Astrocyte (in vitro differentiated cells and primary cell): ENCODE measurements at places on chromosomes 7 and 10.

DNA sequence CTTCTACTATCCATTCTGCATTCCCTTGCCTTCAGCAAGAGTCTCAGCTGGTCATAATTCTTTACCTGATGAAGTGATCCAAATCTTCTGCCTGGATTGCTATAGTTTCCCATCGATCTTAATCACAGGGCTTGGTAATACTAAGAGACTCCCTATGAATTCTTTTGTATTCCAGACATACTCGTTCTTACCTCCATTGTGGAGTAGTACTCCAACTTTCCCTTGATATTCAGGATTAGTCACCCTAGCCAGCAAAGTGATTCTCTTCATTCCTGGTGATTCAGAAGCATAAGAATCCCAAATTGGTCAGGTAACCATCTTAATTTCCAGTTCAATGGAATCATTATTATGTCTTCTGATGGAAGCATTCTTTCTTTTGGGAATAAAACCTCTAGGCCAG, 96.7 kb downstream of the TWIST1 start:
- H3K4me1 ChIP-seq = peaks cover 19% of the 10 kb centered on the region
- no peaks in the 10 kb centered on the region for H3K36me3 ChIP-seq
- peak; percentile 89 for DNase-seq

DNA sequence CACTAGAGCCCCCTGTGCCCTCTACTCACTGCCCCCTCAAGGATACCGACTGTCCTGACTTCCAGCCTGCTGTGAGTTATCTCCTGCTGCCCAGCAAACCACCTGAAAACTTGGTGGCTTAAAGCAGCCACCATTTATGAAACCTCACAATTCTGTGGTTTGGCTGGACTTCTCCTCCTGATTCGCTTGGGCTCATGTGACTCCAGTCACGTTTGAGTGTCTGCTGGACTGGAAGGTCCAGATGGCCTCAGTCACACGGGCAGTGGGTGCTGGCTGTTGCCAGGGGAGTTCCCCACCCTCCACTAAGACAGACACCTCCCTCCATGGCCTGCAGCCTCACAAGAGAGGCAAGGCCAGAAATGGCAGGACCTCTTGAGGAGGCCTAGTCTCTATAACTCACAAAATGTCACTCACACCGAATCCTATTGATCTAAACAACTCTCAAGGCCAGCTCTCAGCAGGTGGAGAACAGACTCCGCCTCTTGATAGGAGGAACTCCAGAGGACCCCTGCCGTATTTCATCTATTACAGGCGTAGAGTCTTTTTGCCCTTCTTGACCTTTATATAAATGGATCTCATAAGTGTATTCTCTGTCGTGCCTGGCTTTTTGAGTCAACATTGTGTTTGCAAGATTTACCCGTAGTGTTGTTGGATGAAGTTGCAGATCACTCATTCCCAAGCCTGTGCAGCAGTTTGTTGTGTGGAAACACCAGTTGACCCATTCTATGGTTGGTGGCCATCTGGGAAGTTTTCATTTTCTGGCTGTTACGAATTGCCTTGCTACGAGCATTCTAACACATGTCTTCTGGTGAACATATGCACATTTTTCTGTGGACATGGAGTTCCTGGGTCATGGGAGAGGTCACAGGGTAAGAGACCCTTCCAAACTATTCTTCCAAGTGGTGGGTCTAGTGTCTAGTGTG, 48.3 kb downstream of the ZMIZ1 start:
- peak; percentile 48 for DNase-seq
- H3K27me3 ChIP-seq = no peaks in the 10 kb centered on the region
- H3K27ac ChIP-seq = no peak overlapping the region
- H3K4me1 ChIP-seq = peaks cover 36% of the 10 kb centered on the region
- peaks cover 19% of the 10 kb centered on the region for H3K36me3 ChIP-seq

- DNase-seq = no peak
- peaks cover 8% of the 10 kb centered on the region for H3K4me1 ChIP-seq
- no peak overlapping the region for H3K27ac ChIP-seq
- H3K27me3 ChIP-seq = no peaks in the 10 kb centered on the region
Observed at GRCh38 chr10:62133618-62134017, 135.0 kb downstream of the RTKN2 start.

- no peak overlapping the region for H3K4me3 ChIP-seq
- peak; percentile 12 for DNase-seq
- no peak overlapping the region for H3K27ac ChIP-seq
- peaks cover 15% of the 10 kb centered on the region for H3K4me1 ChIP-seq
- H3K36me3 ChIP-seq = peaks cover 25% of the 10 kb centered on the region
Observed at GRCh38 chr10:126097558-126098225, 201.3 kb downstream of the FANK1 start.

DNA sequence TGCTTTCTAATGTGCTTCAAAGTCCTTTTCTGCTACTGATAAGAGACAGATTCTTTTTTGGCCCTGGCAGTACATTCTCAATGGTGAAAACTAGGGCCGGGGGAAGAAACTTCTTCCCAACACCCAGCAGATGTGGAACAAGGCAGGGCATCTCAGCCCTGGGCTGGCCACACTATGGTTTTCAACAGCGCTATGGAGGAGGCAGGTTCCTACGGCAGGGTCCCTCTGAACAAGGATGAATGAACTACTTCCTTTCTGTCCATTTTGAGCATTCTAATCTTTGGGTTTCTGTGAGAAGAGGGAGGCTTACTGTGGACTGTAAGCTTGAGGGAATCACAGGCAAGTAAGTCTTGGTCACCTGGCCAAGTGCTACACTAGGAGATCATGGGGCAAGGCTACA, 78.7 kb downstream of the VSTM4 start:
- H3K4me3 ChIP-seq = no peak overlapping the region
- DNase-seq = no peak
- no peaks in the 10 kb centered on the region for H3K27me3 ChIP-seq
- H3K36me3 ChIP-seq = no peaks in the 10 kb centered on the region
- H3K4me1 ChIP-seq = no peaks in the 10 kb centered on the region

DNA sequence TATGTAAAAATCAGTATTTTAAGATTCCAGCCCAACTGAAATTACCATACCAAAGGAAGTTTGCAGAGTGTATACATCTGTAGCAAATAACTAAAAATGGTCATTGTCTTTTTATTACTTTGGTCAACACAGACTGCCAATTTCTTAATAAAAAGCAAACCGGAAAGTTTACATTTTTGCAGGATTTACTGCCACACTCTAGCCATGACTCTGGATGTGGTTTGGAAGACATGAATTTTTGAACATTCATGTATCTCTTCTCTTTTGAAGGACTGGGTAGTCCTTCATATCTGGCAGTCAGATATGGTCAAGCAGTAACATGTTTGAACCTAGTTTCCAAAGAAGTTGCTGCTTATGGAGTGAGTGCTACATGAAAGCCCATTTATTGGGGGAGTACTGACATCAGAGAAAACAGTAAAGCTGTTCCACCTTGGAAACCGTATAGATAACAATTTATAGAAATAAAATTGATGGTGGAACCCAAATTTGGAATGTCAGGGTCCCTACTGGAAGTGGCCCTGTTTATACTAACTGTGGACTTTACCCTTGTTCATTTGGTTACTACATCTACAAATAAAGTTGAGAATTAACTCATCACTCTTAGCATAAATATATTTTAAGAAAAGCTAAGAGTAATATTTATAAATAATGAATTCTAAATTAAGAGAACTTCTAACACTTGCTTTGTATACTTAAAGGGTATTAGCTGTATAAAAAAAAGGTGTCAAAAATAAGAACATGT, 84.6 kb downstream of the ZMYND11 start:
- DNase-seq = no peak
- no peak overlapping the region for H3K4me3 ChIP-seq
- H3K4me1 ChIP-seq = no peaks in the 10 kb centered on the region
- H3K36me3 ChIP-seq = peaks cover 3% of the 10 kb centered on the region
- no peak overlapping the region for H3K27ac ChIP-seq
- no peaks in the 10 kb centered on the region for H3K27me3 ChIP-seq

DNA sequence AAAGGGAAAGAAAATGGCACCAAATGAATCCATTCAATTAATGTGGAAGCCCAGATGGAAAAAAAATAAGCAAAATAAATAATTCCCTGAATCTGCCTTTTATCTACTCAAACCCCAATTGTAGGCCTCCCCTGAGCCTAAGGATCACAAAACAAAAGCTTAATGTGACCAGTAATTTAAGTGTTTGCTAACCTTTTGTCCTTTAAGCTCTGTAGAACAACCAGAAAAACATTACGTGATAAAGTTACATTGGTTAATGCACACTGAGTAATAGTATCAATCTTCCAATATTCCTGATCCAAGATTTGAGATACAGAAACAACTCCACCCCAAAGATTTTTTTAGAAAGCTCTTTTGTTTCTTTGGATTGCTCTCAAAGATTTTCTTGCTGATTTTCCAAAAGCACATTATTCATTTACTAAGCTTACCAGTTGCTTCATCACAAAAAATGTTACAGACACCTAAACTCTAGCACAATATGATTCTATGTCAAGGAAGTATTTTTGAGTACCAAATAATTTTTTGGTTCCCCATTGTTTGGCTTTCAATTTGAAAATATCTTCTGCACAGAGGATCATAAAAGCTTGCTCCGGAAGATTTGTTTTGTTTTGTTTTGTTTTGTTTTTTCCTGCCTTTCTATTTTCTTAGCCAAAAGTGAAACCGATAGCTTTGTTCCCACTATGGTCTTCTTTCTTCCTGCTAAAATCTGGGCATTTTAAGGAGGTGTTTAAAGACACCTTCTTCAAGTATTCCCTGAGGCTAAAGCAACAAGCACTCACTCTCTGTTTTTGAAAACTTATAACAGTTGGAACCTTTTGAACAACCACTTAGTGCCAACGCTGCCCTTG, 54.2 kb downstream of the TRIL start:
- H3K4me3 ChIP-seq = peak overlapping the region; percentile 21
- no peak for DNase-seq
- H3K27ac ChIP-seq = no peak overlapping the region

DNA sequence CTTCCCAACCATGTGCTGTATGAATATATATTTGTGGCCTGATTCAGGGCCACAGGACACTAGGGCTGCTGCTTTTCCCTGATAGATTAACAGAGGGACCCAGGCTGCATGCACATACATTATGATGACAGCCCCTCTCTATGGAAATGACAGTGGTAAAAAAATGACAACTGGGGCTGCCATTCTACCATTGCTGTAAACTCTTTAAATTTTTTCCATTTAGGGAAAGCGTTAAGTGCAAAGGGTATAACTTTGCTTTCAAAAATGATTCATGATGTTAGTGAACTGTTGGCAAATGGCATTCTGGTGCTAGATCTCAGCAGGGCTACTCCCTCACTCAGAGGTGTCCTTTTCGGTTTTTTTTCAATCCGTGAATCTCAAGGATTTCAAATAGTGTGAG, 4.2 kb downstream of the CTBP2 start:
- H3K4me1 ChIP-seq = peaks cover 60% of the 10 kb centered on the region
- H3K4me3 ChIP-seq = no peak overlapping the region
- H3K36me3 ChIP-seq = no peaks in the 10 kb centered on the region
- H3K27ac ChIP-seq = no peak overlapping the region
- DNase-seq = no peak

DNA sequence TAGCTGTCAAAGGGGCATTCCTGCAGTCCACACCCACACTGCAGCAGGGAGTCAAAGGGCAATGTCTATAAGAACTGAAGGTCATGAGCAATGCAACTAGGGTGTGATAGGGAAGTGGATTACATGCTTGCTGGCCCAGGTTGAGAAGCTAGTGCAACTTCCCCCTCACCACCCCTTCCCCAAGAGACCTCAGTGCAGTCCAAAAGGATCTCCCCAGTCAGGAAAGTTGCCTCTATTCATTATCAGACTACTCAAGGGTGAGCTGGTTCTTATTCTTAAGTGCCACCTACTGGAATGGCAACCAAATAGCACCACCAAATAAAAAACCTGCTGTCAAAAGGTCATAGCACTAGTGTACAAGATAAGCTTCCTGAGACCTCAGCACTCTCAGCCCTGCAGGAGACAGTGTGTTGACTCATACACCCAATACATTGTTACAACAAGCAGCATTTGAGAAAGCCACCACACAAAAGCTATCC, 28.2 kb downstream of the MTERF1 start:
- DNase-seq = no peak
- H3K27ac ChIP-seq = no peak overlapping the region
- H3K4me3 ChIP-seq = no peak overlapping the region
- no peaks in the 10 kb centered on the region for H3K36me3 ChIP-seq

DNA sequence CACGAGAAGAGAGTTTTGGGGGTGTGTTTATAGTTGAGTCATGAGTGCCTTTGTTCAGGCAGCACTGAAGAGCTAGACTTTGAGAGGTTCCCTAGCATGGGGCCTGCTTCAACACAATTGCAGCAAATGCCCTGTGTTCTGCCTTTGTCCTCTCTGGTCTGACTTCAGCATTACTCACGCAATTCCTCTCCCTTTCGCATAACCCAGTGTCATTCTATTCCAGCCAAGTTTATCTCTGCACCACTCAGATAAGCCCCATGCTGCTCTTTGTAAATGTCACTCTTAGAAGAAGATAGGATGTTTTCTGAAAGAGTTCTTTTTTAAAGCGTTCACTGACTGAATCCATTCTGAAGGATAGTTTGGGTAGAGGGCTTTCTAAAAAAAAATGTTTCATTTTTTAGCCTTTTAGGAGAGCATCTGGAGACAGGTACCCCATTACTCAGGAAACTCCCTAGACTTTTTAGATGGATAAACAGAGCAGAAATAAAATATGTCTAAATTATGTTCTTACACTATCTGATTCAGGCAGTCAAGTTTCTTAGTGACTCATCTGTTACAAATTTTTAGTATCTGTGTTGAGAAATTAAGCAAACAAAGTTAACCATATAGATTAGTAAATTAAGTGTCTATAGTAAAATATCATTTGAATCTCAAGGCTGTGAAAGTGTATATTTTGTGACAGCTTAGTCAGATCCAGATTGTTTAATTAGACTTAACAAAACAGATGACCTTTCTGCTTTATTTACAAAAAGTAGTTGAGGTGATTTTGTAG, 318.5 kb downstream of the GPR158 start:
- peak; percentile 95 for DNase-seq
- no peak overlapping the region for H3K4me3 ChIP-seq
- peak overlapping the region; percentile 69 for H3K27ac ChIP-seq
- H3K27me3 ChIP-seq = no peaks in the 10 kb centered on the region
- peaks cover 13% of the 10 kb centered on the region for H3K4me1 ChIP-seq
- no peaks in the 10 kb centered on the region for H3K36me3 ChIP-seq

DNA sequence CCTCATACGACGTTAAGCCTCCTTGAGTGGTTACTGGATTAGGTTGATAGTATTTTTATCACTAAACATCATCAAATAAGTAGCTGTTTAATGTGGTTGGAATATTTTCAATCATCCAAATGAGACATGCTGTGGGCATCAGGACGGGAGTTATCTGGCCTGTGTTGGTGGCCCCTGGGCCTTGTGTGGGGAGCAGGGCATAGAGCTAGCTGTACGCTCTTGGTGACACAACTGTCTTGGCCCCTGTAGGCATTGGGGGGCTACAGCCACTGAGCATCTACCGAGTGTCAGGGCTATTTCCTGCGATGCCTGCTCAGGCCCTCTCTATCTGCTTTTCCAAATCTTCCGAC, 28.3 kb downstream of the BAG3 start:
- peaks cover 44% of the 10 kb centered on the region for H3K4me1 ChIP-seq
- H3K4me3 ChIP-seq = no peak overlapping the region
- H3K27ac ChIP-seq = peak overlapping the region; percentile 83
- no peak for DNase-seq
- H3K36me3 ChIP-seq = peaks cover 17% of the 10 kb centered on the region
